ENCODE measurements at places on chromosomes 7 and 10.

- DNase-seq: no peak
These were observed 8.9 kb downstream of the DENND11 start for GRCh38 chr7:141693082-141693481.

- no peak for DNase-seq
These were observed 328.5 kb downstream of the PTPRN2 start for GRCh38 chr7:158259141-158259540.

DNA sequence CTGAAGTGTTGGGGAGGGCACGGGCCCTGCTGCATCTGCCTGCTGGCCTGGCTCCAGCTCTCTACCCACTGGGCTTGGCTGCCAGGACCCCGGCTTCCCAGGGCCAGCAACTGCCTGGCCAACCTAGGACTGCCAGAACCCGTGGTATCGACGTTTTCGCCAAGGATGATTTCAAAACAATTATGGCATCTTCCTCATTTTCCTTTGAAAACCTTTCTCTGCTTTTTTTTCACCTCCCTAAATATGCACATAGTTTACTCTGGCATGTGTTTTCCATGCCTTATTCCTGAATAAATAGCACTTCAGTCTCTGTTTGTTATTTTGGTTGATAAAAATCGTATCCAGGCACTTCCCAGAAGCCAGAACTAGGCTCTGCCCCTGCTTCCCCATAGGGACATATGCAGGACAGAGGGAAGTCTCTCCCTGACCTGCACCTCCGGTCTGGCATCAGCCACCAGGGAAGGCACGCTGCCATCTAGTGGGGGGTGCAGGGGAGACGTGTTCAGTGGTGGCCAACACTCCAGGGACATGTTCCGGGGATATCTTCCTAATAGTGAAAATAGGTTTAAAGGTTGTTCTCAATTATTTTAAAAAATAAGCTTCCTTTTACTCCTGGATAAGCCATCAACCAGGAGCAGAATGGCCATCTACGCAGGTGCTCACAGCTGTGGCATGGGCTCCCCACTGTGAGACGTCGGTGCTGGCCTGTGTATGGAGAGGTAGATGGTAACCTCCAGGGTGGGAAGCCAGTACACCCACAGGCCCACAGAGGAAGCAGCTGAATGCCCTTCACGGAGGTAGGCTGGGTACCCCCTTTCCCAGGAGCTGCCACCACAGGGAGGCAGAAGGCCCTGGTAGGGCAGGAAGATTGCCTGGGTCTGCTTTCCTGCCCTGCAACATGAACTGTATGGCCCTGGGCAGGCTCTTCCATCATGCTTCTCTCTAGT, 30.7 kb upstream of the ANTXRL start:
- no peak for DNase-seq

DNA sequence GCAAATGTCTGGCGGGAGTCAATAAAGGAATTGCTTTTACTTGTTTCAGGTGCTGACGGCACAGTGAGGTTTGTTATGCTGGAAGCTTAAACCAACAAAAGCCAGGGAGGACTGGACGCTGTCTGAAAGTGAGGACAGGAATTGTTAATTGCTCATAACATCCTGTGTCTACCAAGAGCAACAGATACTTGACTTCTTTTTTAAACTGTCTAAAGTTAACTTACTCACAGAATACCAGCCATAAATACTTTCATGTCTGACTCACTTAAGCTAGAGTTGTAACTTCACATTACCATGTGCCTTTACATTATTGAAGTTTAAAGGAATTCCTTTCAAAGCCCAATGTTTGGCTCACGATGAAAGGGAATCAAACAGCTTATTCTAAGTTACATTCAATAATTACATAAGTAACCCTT, 252.7 kb upstream of the SHH start:
- DNase-seq: no peak

DNA sequence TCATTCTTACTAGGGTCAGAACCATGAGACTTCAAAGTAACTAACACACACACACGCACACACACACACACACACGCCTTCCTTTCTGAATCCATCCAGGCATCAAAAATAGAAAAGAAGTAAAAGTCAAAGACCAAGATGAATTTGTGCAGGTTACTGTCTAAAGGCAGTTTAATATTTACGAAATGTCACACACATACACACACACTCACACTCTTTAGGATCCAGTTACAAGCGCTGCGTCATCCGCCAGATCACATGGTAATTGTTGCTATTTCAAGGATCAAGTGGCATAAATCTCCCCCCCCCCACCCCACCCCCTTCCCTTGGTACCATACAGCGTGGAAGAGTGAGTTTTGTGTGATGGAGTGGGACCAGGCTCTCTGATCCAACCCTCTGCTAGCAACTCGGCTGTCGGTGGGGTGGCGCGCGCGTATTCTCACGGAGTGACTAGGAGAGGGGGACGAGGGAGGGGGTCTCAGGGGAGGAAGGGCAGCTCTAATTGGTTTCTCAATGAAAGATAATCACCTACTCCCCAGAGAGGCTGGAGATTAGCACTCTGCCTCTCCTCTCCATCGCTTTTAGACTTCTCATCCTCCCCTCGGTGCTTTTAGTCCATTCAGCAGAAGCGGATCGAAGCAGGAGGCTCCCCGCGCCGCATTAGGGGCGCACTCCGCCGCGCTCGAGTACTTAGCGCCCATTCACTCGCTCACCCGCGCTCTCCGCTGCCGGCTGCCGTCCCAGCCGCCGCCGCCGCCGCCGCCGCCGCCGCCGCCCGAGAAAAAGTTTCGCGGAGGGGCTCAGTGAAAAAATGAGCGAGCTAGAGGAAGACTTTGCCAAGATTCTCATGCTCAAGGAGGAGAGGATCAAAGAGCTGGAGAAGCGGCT, 83.5 kb upstream of the PRKG1 start:
- DNase-seq: no peak

DNA sequence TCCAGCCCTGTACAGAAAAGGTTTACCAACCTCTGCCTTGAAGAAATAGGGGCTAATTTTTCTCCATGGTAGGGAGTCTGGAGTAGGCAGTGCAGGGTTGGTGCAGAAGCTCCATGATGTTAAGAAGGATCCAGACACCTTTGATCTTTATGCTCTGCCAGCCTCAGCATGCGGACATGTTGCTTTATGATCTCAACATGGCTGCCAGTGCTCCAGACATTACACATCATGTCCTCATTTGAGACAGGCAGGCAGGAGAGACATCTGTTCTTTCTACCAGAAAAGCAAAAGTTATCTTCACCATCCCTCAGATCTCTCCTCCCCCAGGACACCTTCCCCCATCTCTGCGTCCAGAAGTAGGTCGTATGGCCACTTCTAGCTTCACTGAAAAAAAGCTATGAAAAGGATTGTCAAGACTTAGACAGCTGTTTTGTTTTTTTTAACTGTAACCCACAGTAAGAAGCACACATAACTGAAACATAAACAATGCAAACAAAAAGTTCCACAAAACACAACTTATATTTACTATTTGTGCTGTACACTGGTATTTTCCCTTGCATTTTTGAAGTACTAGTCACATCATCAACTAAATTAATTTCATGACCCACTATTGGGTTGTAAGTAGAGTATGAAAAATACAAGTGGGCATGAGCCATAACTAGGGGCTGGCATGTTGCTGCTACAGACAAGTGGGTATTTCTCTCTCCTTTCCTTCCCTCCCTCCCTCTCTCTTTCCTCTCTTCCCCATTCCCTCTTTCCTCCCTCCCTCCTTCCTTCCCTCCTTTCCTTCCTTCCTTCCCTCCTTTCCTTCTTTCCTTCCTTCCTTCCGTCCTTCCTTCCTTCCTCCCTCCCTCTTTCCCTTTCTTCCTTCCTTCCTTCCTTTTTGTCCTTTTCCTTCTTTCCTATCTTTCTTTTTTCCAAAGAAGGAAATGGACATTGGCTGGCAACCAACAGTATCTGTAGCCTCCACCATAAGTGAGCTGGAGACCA, 2.6 kb upstream of the RASSF4 start:
- DNase-seq: no peak

DNA sequence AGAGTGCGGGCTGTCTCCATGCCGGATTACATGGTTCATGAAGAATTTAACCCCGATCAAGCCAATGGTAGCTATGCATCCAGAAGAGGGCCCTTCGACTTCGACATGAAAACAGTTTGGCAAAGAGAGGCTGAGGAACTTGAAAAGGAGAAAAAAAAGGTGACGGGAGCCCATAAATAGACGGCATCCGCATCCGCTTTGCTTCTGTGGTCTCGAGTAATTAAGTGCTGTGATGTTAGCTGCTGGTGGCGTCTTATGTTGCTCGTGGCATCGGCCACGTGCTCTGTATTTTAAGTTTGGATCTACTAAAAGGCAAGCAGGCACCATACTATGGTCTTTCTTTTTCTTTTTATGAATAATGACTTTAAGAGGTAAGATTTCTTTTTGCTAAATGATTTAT, 11.1 kb downstream of the C7orf57 start:
- DNase-seq: no peak

- no peak for DNase-seq
These were observed 67.0 kb downstream of the PPP1R9A start for GRCh38 chr7:94974423-94974822.

DNA sequence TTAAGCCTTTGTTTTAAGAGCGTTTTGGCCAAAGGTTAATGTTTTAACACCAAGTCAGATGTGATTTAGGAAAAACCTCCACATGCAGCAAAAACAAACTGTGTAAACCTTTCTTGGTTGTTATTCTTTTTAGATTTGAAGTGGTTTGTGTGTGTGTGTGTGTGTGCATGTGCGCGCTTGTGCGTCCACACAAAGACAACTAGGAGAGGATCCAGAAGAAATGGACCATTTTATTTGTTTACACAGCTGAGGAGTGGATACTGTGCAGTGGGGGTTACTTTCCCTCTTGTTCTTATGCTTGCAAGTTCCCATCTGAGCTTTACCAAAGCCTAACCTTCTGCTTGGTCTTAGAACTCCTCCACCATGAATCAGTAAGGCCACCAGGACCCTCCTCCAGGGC, 20.0 kb downstream of the TCF7L2 start:
- DNase-seq: no peak

DNA sequence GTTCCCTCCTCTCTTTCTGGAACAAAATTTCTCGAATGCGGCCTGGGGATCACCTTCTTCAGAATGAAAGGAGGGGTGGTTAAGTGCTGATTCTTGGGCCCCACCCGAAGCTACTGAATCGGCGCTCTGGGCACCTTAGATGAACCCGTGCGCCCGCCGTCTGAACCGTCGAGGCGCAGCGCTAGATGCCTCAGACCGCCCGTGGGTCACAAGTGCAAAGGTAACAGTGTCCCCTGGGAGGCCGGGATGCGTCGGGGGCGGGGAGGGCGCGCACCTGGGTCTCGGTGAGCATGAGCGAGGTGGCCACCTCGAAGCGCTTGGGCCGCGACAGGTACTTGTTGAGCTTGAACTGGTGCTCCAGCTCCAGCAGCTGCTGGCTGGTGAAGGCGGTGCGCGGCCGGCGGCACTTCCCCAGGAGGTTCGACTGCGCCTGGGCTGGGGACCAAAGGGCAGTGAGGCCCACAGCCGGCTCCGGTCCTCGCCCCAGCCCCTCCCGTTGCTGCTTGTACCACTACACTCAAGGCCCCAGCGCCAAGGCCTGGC, 4.2 kb downstream of the MNX1 start:
- no peak for DNase-seq

- no peak for DNase-seq
These were observed 56.6 kb upstream of the TRUB1 start for GRCh38 chr10:114881417-114881816.
